Type B pancreatic cell (in vitro differentiated cells): ENCODE measurements at places on chromosomes 5 and 9. TPM values are rescaled to one million over a fixed set of nuclear protein-coding genes. Genes with fewer than 3 reads are reported as not detected.

The GRM6 gene
- not detected in 2 replicates for total RNA-seq

The ACOT12 gene
- total RNA-seq = 0.46 and 0.74 TPM in 2 replicates

The IFNA14 gene
- total RNA-seq = not detected in 2 replicates

GRCh38 chr5:133907075-133907474 is 61.4 kb downstream of the C5orf15 start:
- peaks cover 3% of the 10 kb centered on the region for H3K4me1 ChIP-seq
- H3K27me3 ChIP-seq = peaks cover 22% of the 10 kb centered on the region
- no peak overlapping the region for H3K4me3 ChIP-seq
- no peak overlapping the region for H3K27ac ChIP-seq
- H3K36me3 ChIP-seq = no peaks in the 10 kb centered on the region

The UGT3A1 gene
- total RNA-seq = 0.82 and 6.1 TPM in 2 replicates

The ECM2 gene
- 0.24 and 0.51 TPM in 2 replicates for total RNA-seq

DNA sequence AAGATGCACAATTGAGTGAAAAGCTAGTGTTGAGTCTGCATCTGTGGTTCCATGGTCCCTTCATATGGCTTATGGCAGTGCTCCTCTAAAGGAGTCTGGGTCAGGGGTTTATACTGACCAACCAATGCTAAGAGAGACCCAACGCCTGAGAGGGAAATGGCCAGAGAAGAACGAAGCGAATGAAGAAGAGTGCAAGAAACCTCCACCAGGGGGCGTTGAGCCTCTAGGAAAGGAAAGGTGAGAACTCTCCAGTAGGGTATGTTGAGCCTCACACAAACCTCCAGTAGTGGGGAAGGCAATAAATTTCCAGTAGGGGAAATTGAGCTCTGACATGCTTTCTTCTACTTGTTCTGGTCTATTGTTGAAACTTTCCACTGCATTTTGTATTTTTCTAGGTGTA is 470.6 kb downstream of the PRDM9 start:
- peaks cover 3% of the 10 kb centered on the region for H3K27me3 ChIP-seq
- no peak overlapping the region for H3K4me3 ChIP-seq
- H3K36me3 ChIP-seq = no peaks in the 10 kb centered on the region
- H3K4me1 ChIP-seq = no peaks in the 10 kb centered on the region

The LRRC14B gene
- not detected in 2 replicates for total RNA-seq
